ENCODE measurements at places on chromosomes 6 and 20. TPM values are rescaled to one million over a fixed set of nuclear protein-coding genes. Genes with fewer than 3 reads are reported as not detected.

Gene WFDC5
- not detected for polyA plus RNA-seq

Gene ULBP1
- polyA plus RNA-seq: 0.03 TPM

Gene MATN4
- polyA plus RNA-seq: not detected

Gene HAO1
- polyA plus RNA-seq: not detected

DNA sequence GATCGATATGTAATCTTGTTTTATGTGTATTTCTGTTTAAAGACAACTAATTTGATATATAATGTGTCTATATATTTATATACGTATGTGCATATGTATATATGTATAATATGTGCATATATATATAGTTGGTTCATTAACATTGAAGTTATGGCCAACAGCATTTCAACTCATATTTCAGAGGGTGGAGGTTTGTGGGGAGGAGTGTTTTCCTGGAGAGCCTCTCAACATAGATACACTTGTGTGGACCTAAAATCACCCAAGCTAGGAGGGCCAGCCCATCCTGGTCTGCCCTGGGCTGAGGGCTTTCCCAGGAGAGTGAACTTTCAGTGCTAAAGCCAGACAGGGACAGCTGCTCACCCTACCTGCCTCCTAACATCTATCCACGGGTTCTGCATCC lies 68.8 kb downstream of the TMEM242 start:
- no peak for DNase-seq

GRCh38 chr6:125431971-125432370 lies 130.2 kb upstream of the HDDC2 start:
- DNase-seq: no peak

DNA sequence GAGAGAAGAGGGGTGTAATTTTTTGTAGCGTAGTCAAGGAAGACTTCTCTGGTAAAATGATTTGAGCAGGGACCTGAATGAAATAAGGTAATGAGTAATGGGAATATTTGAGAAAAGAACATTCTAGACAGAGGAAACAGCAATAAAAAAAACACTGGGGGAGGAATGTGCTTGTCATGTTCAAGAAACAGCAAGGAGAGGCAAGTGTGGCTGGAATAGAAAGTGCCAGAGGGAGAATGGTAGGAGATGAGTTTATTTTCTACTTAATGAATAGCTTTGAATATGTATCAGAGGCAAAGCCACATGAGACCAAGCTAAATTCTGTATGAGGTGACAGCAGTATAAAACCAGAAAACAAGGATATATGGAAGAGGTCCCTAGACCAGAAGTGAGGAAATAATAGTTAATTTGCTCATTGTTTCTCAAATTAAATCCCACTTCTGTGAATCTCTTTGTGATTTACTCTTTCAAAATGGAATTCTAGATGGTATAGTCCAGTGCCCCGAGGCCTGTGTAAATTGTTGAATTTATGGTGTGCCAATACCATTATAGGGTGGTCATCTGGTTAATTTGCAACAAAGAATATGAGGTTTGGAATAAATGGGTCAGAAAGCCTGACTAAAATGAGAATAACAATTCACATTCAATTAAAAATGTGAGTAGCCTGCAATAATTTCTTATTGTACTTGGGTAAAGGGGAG lies 170.2 kb downstream of the CDKAL1 start:
- DNase-seq: no peak

GRCh38 chr20:59603176-59603575 lies 1.2 kb upstream of the PHACTR3 start:
- DNase-seq: no peak

DNA sequence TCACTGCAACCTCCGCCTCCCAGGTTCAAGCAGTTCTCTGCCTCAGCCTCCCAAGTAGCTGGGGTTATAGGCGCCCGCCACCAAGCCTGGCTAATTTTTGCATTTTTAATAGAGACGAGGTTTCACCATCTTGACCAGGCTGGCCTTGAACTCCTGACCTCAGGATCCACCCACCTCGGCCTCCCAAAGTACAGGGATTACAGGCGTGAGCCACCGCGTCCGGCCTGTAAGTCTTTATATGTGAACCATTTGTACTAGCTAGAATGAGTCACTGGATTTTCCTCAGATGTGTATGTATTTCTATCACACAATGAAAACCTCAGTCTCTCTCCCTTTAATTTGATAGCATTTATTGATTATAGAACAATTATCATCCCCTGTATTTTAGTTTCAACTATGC lies 34.0 kb downstream of the ITCH start:
- DNase-seq: no peak

DNA sequence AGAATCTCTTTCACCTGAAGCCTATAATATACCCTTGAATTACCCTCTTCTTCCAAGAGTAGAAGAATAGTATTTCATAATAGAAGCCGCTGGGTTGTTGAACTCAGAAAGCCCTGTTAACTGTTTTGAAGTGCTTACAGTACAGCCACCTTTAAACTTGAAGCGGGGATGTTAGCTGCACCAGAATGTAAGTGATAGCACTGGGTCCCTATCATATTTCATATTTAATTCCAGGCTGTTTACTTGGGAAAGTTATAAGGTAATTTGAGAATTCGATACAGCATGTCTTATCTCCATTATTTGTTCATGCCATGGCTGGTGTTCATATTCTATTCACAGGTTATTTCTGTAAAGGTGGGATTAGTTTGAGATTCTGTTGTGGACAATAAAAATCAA lies 63.5 kb upstream of the VSTM2L start:
- DNase-seq: no peak

DNA sequence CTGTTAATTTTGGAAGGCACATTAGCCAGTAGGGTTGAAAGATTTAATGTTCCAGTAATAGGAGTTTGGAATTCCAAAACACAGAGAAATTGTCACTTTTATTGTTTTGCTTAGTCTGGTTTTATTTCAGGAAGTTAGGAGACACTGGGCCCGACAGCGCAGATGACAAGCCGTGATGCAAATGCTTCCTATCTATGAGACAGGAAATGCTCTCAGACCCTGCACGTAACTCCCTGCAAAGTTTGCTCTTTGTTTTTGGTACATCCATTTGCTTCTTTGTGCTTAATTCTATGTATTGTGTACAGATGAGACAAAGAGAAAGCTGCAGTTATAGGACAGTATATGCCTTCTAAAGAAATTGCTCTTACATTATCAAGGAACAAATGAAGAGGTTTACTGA lies 201.6 kb upstream of the SGK1 start:
- DNase-seq: peak; percentile 26

- DNase-seq: no peak
These were observed 85.4 kb upstream of the NXT1 start for GRCh38 chr20:23265226-23265625.

DNA sequence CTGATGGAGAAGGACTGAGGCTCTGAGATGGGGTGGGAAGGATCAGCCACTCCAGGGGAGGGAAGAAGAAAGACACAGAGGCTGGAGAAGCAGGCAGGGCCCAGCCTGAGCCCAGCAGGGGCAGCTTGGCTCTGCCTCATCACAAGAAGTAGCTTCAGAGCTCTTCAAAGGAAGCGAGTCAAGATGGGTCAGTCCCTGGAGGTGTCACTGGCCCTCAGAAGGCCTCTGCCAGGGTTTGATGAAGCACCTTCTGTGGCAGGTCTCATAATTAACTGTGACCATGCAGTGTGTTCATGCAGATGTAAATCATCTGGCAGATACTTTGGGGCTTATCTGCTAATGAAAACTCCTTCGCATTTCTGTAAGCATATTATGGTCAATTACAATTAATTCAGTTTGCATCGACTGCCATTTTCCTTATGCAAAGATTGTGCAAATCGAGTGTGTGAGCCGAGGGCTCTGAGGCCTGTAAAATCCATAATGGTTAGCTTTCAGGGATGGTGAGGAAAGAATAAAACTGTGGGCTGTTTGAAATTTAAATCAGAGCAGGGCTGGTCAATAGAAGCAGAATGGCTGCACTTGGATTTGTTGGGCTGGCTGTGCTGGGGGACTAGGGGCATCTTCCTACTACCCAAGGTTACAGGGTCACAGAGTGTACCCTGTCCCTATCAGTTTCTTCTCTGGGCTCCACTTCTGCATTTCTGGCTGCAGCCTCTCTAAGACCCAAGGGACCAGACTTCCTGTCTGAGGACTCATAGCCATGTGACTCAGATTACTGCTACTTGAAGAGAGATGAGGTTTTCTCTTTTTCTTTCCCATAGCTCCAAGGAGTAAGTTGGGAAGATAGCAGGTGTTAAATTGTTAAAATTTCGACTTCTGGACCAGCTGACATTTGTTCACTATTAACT lies 376.6 kb downstream of the DHX35 start:
- no peak for DNase-seq

DNA sequence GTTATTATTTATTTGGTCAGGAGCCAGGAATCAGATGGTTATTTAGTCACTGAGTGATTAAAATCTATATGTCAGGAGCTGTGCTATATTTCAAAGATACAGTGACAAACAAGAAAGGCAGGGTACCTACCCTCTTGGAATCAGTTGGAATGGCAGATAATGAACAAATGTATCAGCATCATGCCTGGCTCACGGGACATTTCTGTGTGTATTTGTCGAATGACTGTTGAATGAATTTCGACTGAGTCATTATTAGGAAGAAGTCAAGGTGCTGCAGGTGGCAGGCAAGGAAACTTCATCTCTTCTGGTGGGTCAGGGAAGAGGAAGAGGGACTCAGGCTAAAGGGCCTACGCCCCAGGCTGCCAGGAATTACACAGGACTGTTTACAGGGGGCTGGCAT lies 13.6 kb downstream of the PKIG start:
- DNase-seq: no peak

- DNase-seq: no peak
These were observed 45.9 kb upstream of the PXDC1 start for GRCh38 chr6:3797231-3798054.

DNA sequence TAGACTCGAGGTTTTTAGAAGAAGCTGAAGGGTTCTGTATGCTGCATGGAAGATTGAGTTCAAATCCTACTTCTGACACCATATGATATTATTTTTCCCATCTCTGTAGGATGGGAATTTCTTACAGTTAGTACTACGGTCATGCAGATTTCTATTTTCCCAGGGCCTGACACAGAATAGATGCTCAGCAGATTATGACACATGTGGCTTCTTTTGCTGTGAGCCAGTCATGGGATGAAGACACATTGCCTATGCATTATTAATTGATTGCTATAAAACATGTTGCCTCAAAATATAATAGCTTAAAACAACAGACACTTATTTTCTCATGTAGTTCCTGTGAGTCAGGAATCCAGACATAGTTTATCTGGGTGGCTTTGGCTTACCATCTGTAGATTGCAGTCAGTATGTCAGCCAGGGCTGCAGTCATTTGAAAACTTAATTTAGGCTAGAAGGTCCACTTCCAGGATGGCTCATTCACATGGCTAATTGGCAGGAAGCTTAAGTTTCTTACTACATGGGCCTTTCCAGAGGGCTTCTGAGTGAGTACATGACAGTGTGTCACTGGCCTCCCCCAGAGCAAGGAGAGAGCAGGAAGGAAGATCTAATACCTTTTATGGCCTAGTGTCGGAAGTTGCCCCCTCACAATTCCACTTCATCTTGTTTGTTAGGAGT lies 29.5 kb downstream of the TOP1 start:
- no peak for DNase-seq

- no peak for DNase-seq
These were observed 40.1 kb upstream of the AKIRIN2 start for GRCh38 chr6:87742106-87742505.

DNA sequence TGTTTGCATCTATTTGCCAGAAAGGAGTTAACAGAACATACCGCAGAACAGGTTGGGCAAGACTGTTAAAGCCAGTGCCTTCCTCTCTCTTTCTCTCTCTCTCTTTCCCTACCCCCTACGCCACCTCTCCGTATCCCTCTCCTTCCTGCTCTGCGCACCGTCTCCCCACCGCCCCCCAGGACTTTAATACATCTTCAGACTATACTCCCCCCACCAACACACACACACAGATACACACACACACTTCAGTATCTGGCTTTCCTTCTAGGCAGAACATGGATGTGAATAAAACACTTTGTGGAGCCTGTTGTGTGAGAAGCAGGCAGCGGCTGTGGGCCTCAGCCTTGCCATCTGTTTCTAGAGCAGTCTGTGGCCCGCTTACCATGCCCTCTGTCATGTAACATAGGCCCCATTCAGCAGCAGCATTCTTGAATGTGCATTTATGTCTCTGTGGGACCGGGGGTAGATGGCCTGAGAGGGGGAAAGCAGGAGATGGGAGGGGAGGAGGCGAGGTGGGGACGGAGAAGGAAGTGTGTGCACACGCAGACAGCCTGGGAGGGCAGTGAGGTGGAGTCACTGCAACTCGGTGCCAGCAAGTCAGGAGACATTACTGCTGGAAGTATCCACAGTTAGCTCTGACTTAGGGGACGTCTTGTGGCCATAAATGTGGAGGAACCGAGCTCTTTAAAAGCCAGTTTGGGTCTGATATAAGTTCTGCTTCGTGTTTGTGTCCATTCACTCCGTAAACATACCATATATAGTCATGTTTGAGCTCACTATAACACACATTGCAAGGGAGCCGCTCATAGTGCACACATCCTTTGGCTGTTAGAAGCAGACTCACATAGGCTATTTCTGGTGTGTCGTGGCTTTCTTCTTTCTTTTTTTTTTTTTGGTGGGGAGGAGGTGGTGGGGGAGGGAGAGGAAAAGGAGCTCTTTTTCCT lies 38.4 kb downstream of the RREB1 start:
- DNase-seq: no peak

- no peak for DNase-seq
These were observed 6.5 kb downstream of the NKAIN2 start for GRCh38 chr6:123810214-123810613.

GRCh38 chr6:82951389-82951788 lies 114.3 kb downstream of the UBE3D start:
- no peak for DNase-seq

- DNase-seq: peak; percentile 91
These were observed 12.1 kb upstream of the HINT3 start for GRCh38 chr6:125944434-125944816.

GRCh38 chr20:58377766-58378401 lies 11.1 kb upstream of the VAPB start:
- DNase-seq: no peak

DNA sequence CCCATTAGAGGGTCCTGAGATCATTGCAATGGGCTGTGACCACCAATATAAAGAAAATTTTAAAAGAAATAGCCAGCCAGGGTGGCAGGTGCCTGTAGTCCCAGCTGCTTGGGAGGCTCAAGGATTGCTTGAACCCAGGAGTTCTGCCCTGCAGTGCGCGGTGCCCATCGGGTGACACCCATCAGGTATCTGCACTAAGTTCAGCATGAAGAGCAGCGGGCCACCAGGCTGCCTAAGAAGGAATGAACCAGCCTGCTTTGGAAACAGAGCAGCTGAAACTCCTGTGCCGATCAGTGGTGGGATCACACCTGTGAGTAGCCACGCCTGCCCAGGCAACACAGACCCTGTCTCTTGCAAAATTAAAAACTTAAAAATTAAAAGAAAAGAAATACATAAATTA lies 102.5 kb upstream of the FOXC1 start:
- DNase-seq: no peak
